ENCODE measurements at places on chromosomes 13 and 19. TPM values are rescaled to one million over a fixed set of nuclear protein-coding genes. Genes with fewer than 3 reads are reported as not detected.

GRCh38 chr19:17282488-17283125, 906 bp downstream of the ANKLE1 start:
- peak; percentile 93 for DNase-seq

- peak; percentile 79 for DNase-seq
Measured at GRCh38 chr19:43594710-43595604, 977 bp downstream of the IRGQ start.

- DNase-seq, result no peak
Measured at GRCh38 chr19:45238556-45238955, 6.7 kb downstream of the EXOC3L2 start.

PTH2 gene
- polyA plus RNA-seq, result not detected

DNA sequence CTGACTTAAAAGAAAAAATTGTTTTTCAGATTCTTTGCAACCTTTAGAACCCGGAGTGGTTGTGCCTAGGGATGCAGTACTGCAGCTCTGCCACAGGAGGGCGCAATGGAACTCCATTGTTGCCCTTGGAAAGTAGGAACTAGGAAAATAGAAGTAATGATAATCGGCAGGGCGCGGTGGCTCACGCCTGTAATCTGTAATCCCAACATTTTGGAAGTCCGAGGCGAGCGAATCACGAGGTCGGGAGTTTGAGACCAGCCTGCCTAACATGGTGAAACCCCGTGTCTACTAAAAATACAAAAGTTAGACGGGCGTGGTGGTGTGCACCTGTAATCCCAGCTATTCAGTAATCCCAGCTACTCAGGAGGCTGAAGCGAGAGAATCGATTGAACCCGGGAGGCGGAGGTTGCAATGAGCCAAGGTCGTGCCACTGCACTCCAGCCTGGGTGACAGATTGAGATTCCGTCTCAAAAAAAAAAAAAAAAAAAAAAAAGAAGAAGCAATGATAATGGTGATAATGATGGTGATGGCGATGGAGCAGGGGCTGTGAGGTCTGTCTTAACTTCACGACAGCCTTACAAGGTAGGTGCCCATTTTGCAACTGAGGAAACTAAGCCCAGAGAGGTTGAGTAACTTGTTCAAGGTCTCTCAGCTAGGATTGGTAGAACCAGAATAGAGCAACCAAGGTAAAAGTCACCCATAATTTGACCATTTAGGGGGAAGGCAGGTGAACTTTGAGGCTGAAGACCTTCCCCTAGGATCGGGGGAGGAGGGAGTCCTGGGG, 5.5 kb upstream of the ADAMTS10 start:
- DNase-seq, result peak; percentile 81

ZNF728 gene
- polyA plus RNA-seq, result 1.2 TPM

IZUMO2 gene
- not detected for polyA plus RNA-seq

PNMA8A gene
- polyA plus RNA-seq, result 10.7 TPM

- DNase-seq, result no peak
Measured at GRCh38 chr19:2483084-2483483, 7.2 kb downstream of the GADD45B start.

CEACAM20 gene
- polyA plus RNA-seq, result not detected

IGFL3 gene
- not detected for polyA plus RNA-seq

DNA sequence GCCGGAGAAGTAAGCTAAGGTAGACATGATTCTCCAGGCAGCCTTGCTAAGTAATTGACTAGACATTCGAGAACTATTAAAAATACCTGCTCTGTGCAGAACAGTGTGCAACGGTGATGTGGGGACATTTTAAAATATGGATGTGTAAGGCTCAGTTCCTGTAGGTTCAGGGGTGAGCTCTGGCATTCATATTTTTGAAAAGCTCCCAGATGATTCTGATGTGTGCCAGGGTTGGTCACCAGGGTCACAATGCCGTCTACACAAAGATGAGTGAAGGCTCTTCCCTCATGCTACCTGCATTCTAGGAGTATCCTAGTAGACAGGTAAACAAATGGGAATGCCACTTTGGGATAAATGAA, 702 bp upstream of the EPSTI1 start:
- no peak for DNase-seq

ZNF69 gene
- polyA plus RNA-seq, result 3.8 TPM

BEST2 gene
- polyA plus RNA-seq, result not detected

- no peak for DNase-seq
Measured at GRCh38 chr19:33953592-33953991, 156.9 kb downstream of the KCTD15 start.
